ENCODE measurements at places on chromosomes 7 and 10. TPM values are rescaled to one million over a fixed set of nuclear protein-coding genes. Genes with fewer than 3 reads are reported as not detected.

Gene RET
- polyA plus RNA-seq: 0.28 TPM

DNA sequence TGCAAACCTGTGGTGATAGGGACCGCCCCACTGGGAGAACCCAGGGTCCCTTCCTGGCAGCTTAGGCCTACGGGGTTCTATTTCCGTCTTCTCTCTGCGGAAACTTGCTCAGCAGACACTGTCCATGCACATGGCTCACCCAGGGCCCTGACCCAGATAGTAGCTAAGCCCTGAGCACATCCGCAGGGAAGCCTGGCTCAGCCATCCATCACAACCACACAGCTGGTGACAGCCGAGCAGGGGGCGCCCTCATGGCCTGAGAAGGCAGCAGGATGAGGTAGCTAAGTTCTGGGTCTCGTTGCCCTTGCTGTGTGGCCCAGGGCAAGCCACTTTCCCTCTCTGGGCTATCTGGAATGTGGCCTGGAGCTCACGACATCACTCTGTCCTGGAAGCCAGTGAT is 23.3 kb downstream of the NPTX2 start:
- no peak for DNase-seq

Gene GNAT3
- polyA plus RNA-seq: not detected

DNA sequence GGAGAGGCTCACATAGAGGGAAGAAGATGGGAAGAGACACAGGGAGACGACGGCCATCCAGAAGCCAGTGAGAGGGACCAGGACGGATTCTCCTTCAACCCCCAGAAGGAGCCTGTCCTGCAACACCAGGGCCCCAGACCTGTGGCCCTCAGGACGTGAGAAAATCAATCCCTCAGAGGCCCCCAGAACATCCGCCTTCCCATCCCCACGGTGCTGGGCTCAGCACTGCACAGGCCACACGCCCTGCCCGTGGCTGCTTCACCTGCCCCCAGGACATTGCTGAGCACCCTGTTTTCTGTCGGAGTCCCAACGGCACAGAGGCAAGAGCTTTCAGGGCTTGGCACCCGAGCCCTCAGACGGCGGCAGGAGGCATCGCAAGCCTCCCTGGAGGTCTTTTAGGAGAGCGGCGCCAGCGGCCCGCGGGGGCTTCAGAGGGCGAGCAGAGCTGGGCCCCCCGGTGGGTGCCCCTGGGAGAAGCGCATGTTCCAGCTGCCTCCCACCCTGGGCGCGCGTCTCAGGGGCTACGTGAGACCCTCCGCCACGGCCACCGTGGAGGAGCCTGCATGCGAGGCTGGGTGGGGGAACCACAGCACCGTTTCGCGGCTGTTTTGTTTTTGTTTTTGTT is 42.8 kb downstream of the PDGFA start:
- no peak for DNase-seq

Gene WDR86
- not detected for polyA plus RNA-seq

DNA sequence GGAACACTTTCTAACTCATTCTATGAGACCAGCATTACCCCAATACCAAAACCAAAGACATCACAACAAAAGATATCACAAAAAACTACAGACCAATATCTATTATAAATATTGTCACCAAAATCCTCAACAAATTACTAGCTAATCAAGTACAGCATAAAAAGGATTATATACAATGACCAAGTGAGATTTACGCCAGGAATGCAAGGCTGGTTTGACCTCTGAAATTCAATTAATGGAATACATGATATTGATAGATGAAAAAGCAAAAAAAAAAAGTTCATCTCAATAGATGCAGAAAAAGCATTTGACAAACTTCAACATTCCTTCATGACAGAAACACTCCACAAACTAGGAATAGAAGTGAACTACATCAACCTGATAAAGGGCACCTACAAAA is 175.3 kb downstream of the LCOR start:
- DNase-seq: no peak

- DNase-seq: no peak
These were observed 51.0 kb upstream of the OSBPL3 start for GRCh38 chr7:25031007-25031406.

Gene EGR2
- polyA plus RNA-seq: 0.21 TPM

Gene NPY
- polyA plus RNA-seq: not detected

Data from fibroblast of lung (primary cell).